Activated naive CD4-positive, alpha-beta T cell (primary cell): ENCODE measurements at places on chromosomes 6 and 20.

GRCh38 chr6:115004204-115004603, 661.4 kb upstream of the HS3ST5 start:
- no peak for DNase-seq

GRCh38 chr20:35681960-35682359, 17.2 kb downstream of the NFS1 start:
- no peak for DNase-seq

DNA sequence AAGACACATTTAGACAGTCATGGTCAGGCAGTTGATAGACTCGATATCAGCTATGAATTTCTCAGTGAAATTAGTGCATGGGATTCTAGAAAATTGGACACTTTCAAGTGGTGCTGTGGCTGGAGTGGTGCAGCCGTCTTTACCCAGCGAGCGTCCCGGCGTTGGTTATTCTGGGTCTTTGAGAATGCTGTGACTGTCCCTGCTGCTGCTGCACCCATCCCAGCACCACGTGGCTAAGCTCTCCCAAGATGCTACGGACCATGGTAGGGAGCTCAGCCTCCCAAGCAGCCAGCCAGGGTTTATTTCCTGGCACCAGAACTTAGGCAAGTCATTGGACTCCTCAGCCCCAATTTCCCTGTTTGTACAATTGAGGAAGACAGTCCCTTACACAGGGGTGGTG, 147.2 kb upstream of the RPS6KA2 start:
- DNase-seq: no peak

- no peak for DNase-seq
These were observed 51.9 kb upstream of the NFATC2 start for GRCh38 chr20:51594236-51595057.

GRCh38 chr6:148223424-148223842, 119.2 kb upstream of the SASH1 start:
- DNase-seq: no peak

- no peak for DNase-seq
These were observed 18.4 kb upstream of the ID4 start for GRCh38 chr6:19818805-19819204.

DNA sequence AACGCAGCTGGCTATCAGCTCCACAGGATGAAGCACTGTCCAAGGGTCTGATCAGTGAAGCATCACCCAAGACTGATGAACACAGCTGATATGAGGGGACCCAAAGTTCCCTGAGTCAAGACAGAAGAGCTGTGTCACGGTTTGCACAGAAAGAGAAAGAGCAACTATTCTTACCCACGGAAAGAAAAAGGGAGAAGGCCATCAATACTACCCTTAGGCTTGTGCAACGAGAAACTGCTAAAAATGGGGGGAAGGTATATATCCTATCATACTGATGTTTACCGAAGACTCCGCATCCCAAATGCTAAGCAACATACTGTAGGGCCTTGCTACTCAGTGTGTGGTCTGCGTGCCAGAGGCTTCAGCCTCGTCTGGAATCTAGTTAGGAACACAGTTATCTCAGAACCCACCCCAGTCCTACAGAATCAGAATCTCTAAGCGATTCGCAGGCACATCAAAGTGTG, 665 bp downstream of the FASTKD5 start:
- no peak for DNase-seq

DNA sequence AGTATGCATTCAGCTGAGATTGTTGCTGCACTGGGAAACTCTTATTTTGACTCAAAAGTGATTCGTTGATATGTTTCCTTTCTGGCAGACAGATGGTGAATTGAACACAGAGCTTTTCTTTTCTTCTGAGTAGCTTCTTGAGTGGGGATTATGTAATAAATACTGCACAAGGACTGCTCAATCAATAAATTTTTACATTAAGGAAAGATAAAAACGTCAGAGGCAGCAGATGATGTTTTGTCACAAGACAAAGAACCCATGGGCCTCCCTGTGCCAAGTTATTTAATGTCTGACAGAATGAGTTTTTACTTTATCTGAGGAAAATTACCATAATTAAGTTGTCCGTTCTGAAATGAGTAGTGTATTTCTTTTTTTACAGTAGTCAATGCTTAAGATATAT, 460.3 kb downstream of the UTRN start:
- DNase-seq: no peak

DNA sequence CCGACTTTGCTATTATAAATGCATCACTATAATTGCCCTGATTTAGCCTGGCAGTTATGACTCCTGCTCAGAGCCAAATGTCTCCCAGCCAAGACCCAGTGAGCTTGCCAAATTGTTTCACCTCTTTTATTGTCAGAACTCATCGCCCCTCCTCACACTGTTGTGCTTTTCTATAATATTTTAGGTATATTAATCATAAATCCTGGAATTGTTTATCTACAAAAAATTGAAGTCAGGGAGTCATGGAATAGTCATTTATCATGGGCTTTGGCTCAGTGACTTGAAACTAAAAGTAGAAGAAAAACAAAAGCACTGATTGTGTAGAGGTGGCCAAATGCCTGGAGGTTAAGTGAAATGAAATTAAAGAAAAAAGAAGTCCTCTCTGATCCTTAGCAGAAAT, 85.6 kb downstream of the PFDN4 start:
- DNase-seq: no peak

DNA sequence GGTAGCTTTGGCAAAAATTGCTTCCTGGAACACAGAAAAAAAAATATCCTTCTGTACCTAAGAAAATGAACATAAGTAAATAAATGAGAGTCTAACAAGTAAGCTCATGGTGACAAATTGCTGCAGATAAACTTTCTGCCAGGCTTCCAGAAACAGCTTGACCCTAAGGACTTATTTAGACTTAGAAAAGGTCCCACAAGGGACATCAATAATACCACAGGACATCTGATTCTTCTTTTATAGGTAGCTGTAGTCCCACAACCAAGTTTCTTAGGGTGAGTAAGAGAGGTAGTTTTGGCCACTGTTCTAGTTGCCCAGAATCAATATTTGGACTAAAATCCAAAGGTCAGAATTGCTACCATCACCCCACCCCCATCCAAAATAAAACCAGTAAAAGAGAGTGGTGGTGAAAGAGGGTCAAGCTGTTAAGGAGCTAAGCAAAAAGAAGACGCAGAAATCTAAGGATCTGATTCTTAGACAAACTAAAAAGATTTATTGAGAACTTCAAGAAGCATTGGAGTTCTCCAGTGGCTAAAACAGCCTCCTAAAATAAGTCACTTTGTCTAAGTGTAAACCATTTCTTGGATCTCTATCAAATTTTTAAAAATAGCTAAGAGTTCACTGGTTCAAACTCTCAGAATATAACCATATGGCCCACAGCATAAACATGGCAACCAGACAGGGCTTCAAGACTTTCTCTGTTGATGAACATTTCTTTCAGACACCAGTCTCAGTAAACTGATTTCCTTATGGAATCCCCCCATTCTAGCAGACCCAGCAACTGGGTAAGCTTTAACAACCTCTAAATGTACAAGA, 180.6 kb downstream of the PTPRK start:
- no peak for DNase-seq

GRCh38 chr20:60469829-60470228, 511.6 kb downstream of the CDH26 start:
- DNase-seq: no peak

DNA sequence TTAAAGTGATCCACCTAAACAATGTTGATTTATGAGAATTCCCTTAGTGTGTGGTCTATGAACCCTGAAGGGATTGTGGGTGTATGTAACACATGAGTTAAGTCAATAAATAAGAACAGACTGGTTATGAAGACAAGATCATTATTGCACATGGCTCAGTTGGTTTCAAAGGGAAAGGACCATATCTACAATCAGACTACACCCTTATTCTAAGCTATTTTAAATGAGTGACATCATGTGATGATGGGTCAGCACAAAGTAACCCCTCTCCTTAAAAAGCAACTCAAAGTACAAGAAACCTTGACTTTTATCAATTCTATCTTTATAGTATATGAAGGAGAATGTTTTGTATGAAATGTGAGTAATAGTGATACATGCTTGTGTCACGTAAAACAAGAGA, 15.3 kb upstream of the ZSCAN23 start:
- no peak for DNase-seq

DNA sequence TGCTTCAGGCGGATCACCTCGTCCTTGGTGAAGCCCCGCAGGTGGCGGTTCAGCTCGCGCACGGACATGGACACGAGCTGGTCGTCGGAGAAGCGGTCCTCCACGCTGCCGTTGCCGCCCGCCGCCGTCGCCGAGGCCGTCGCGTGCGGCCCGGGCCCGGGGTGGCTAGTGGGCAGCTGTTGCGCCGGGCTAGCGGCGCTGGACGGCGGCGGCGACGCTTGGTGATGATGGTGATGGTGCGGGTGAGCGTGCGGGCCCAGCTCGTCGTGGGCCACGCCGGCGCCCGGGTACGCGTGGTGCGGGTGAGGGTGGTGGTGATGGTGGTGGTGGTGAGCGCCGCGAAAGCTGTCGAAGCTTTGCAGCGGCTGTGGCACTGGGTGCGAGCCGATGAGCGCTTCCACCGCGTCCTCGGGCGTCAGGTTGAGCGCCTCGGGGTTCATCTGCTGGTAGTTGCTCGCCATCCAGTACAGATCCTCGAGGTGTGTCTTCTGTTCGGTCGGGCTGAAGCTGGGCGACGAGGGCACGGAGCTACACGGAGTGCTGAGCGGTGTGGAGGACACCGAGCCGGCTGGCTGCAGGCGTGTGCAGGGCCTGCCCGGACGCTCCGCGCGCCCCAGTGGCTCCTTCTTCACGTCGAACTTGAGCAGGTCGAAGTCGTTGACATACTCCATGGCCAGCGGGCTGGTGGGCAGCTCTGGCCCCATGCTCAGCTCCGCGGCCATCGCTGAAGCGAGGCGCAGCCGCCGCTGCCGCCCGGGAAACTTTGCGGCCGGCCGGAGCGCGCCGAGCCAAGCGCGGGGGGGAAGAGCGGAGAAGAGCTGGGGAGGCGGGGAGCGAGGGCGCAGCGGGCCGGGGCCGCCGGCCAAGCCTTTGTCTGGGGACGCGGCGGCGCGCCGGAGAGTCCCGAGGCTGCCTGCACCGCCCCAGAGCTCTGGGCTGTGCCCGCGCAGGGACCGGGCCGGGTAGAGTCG, 622 bp downstream of the MAFB start:
- no peak for DNase-seq

DNA sequence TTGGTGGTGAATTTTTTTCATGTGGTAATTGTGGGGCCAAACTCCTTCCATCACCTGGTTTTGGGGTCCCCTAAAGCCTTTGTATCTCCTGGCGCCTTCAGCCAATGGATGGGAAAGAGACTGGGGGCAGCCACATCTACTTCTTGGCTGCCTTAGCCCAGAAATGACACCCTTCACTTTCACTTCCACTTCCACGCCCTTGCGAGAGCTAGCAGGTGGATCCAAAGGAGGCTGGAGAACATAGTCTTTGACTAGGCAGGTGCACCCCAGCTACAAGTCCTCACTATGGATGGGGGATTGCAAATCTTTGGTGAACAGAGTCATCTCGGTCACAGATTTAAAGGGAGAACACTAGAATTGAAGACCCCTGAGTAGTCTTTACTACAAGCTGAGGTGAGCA, 70.8 kb downstream of the NDUFAF5 start:
- DNase-seq: no peak

DNA sequence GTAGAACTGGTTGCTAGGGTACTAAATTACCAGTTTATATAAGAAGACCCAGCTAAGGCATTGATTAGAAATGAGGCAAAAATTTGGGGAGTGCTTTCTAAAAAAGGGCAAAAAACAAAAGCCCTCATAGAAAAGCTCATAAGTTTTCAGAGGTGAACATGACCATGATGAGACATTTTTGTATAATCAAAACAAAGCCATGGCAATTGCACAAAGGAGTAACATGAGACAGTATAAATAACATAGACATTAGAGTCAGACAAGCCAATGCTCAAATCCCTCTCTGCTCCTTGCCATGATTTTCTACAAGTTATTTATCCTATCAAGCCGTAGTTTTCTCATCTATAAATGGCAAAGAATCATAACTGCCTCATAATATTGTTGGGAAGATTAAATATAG, 112.2 kb upstream of the ADTRP start:
- DNase-seq: no peak

DNA sequence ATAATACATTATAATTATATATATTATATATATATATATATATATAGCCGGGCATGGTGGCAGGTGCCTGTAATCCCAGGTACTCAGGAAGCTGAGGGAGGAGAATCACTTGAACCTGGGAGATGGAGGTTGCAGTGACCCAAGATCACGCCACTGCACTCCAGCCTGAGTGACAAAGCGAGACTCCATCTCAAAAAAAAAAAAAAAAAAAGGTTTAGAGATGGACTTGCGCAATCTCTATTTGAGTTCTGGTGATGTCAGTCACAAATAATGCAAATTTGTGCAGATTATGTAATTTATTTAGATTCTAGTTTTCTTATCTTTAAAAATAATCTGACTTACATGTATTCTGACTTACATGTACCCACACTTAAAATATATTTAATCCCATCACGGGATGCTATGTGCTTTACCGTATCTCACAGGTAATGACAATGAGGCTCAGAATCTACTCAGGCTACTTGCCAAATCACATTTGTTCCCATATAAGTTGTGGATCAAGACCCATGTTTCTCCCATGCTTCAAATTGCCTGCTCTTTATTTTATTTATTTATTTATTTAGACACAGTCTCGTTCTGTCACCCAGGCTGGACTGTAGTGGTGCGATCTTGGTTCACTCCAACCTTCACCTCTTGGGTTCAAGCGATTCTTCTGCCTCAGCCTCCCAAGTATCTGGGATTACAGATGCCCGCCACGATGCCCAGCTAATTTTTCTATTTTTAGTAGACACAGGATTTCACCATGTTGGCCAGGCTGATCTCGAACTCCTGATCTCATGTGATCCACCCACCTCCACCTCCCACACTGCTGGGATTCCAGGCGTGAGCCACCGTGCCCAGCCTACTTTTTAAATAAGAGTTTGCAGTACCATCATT, 7.6 kb upstream of the UST start:
- no peak for DNase-seq

- DNase-seq: no peak
These were observed 3.0 kb downstream of the ARID1B start for GRCh38 chr6:156780102-156780641.

GRCh38 chr6:152316024-152316423, 321.1 kb downstream of the SYNE1 start:
- no peak for DNase-seq

GRCh38 chr6:150169609-150170008, 26.8 kb downstream of the PPP1R14C start:
- DNase-seq: no peak

- no peak for DNase-seq
These were observed 215.9 kb upstream of the AGPAT4 start for GRCh38 chr6:161489626-161490306.

GRCh38 chr20:4973330-4974097, 27.8 kb downstream of the SLC23A2 start:
- DNase-seq: no peak

- no peak for DNase-seq
These were observed 291.8 kb downstream of the LRFN2 start for GRCh38 chr6:40295251-40295950.

- no peak for DNase-seq
These were observed 105.0 kb upstream of the QKI start for GRCh38 chr6:163309491-163310026.

GRCh38 chr6:93468291-93468690, 48.9 kb upstream of the EPHA7 start:
- DNase-seq: no peak

- no peak for DNase-seq
These were observed at the start of gene FNDC11 for GRCh38 chr20:63553933-63554290. Gene FNDC11 (plus strand): TSS chr20:63554159. CDS start chr20:63555664, 1,505 bp downstream.
